ENCODE measurements at places on chromosomes 12 and 14.

DNA sequence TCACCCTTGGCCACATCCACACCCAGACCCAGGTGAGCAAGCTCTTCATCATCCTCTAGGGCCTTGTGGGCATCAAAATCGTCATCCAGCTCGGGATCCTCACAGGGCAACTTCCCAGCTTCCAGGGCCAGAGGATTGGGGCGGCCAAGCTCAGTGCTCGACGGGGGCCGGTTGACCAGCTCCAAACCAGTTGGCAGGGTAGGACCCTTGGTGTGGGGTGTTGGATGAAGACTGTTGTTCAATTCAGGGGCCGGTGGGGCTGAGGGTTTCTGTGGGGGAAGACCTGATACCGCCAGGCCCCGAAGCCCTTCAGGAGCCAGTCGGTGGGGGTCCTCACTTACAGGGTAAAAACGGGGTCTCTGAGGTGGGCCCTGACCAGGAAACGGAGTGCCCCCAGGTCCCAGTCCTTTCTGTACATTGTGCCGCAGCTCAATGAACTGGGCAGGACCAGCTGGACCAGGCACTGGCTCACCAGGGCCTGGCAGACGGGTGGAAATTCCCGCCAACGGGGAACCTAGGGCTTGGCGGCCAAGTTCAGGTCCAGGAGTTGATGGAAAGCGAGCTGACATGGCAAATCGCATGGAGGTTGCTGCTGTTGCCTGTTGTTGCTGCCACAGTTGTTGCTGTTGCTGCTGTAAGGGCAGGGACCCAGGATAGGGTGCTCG, 19.8 kb upstream of the PRKAG1 start:
- DNase-seq = no peak

- peak; percentile 43 for DNase-seq
Measured at GRCh38 chr12:91811481-91812287, 334.0 kb downstream of the BTG1 start.

GRCh38 chr12:2553388-2554126, 241.2 kb upstream of the FKBP4 start:
- no peak for DNase-seq

GRCh38 chr14:96479435-96480146, 22.6 kb upstream of the PAPOLA start:
- DNase-seq = no peak

DNA sequence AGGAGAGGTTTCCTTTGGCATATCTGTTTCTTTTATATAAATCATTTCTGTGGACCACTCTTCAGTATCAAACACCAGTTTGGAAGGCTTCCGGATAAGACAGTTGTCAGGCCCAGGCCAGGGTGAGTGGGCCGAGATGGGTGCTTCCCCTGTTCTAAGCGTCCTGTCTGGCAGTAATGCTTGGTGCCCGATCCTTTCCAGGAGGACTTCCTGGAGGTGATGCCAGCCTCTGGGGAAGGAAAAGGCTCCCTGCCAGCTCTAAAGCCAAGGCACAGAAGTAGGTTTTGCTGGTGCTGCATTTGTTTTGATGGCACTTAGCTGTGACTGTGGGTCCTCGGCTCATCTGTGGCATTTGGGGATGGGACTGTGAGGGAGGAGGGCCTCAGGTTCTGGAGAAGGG, 124.4 kb upstream of the RTL1 start:
- DNase-seq = no peak

Measured in Caco-2 (cell line).